Stimulated activated naive CD4-positive, alpha-beta T cell treated with Interleukin-2 at 50 U/mL for 16 hours (primary cell): ENCODE measurements at places on chromosomes 12 and 14.

DNA sequence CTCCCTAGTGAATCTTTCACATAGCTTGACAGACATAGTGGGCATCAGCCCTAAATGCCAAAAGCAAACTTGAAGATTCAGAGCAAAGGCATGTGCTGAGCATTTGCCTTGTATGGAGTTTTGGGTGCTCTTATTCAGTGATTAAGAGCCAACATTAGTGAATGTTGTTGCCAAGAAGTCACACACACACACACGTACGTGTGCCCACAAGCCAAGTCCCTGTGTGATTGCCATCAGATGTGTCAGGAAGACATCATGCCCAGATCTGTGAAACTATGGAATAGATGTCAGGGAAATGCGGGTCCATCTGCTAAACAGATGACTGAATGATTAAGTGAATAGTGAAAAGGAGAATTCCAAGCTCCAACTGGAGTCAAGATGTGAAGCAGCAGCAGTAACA is 149.0 kb downstream of the AKAP6 start:
- DNase-seq: no peak

DNA sequence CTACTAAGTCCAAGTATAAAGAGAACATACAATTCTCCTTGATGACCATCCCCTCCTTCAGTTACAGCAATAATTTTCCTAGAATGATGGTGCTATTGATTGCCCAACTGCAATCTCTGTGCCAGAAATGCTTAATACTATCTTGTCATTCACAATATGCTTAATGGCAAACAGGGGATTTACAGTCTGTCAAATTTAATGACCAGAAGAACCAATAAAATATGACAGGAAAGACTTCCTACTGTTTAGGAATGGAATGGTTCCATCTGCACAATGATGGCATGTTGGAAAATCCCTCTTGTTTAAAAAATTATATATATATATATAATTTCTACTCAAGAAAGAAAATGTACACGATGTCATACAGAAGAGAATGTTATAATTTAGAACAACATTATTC is 623.2 kb downstream of the CCER1 start:
- DNase-seq: no peak

- DNase-seq: no peak
Measured at GRCh38 chr14:66315548-66315947, 170.6 kb upstream of the CCDC196 start.

GRCh38 chr12:42643881-42644579 is 54.5 kb upstream of the PRICKLE1 start:
- no peak for DNase-seq

DNA sequence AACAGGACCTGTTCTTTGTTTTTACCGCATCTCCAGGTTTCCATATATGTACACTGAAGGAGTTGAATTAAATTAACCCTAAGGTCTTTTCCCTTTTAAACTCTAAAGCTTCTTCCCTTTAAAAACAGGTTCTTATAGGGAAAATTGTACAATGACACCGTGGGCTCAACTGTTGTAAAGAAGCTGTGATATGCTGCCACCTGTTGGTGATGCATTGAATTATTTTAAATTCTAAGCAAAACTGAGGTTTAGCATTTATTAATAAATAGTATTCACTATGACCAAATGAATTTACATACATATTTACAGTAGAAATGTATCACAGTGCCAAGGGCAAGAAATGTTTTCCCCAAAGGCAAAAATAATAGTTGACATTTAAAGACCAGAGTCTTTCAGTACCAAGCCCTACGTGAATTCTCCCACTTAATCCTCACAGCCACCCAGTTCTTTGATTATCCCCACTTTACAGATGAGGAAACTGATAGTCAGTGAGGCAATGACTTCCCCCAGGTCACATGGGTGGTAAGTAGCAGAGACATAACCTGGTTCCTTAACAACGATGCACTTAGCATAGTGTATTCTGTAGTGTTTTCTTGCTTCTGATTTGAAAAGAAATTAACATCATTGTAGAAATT is 35.7 kb upstream of the TMEM263 start:
- DNase-seq: no peak

GRCh38 chr12:22477894-22478287 is 66.5 kb downstream of the C2CD5 start:
- DNase-seq: no peak

DNA sequence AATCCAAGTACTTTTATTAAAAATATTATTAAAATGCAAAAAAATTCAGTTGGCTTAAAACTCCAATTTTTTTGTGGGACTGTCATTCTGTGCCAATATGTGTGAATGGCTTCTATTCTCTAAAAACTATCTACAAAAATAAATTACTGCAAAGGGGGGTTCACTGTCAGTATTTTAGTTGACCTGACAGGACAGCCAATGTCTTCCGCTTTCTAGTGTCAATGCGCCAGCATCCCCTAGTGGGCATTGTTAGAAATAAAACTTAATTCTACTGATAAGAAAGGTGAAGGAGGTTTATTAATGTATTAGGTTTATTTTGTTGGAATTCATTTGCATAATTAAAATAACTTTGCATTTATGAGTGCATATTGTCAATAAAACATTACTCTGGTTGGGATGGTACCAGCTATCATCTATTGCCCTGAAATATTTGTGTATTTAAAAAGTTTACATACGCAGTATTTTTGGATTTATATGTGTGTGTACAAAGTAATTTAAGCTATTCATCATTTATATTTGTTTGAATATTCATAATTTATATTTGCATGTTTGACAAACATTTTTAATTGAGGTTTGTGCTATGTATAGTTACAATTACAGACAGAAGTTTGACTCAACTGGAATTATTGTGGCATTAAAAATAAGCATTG is 527.2 kb downstream of the FLRT2 start:
- no peak for DNase-seq

GRCh38 chr14:23930742-23931141 is 22.8 kb upstream of the DHRS4 start:
- DNase-seq: no peak

- no peak for DNase-seq
Measured at GRCh38 chr14:88851587-88851986, 27.1 kb downstream of the TTC8 start.

DNA sequence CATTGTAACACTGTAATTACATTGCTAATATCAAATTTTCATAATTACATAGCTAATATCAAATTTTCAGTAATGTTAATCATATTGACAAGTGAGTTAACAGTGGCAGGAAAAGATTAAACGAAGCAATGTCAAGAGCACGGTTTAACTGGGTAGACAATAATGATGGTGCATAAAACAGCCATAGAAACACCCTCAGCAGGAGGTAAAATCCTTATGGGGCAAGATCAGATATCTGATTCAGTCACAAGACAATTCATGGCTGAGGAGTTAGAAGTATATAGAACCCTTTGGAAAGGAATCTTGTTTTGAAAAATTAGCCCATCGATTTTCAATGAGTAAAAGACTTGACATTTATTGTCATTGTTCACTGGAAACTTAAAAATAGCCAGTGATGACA is 190.6 kb downstream of the SLC2A13 start:
- no peak for DNase-seq

DNA sequence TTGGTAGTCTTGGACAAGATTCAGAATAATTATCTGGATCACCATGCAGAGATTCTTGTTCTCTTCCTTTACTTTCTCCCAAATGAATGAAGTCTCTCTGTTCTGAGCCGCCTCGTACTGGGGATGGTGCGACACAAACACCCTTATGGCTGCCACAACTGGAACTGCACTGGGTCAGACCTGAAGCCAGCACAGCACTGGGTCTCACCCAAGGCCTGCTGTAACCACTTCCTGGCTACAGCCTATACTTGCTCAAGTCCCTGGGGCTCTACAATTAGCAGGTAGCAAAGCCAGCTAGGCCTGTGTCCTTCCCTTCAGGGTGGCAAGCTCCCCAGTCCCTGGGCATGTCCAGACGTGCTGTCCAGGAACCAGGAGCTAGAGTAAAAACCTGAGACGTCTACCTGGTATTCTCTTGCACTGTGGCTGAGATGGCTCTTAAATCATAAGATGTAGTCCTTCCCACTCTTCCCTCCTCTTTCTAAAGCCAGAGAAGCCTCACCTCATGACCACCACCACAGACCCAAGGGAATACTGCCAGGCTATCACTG is 27.6 kb downstream of the IFNG start:
- no peak for DNase-seq

DNA sequence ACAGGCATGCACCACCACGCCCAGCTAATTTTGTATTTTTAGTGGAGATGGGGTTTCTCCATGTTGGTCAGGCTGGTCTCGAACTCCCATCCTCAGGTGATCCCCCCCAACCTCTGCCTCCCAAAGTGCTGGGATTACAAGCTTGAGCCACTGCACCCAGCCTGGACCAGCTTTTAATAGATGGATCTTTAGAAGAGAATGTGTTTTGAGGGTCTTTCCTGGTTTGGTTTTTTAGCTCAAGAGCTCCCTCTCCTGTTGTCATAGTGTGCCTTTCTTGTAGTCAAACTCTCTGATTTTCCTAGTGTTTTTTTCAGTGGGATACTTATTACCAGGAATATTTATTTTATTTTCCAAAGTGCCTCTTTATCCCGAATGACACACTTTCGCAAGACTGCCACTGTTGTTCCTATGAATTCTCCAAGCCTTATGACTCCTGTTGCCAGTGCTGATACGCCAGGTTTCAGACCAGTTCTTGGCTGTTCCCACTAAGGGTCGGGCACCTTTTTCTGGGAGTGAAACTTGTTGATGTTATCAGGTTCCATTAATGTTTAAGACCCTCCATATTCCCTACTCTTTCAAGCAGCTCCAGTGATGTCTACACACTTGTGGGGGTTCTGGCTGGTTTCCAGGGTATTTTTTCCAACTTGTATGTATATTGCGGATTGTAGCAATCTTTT is 31.5 kb upstream of the LIMA1 start:
- no peak for DNase-seq

DNA sequence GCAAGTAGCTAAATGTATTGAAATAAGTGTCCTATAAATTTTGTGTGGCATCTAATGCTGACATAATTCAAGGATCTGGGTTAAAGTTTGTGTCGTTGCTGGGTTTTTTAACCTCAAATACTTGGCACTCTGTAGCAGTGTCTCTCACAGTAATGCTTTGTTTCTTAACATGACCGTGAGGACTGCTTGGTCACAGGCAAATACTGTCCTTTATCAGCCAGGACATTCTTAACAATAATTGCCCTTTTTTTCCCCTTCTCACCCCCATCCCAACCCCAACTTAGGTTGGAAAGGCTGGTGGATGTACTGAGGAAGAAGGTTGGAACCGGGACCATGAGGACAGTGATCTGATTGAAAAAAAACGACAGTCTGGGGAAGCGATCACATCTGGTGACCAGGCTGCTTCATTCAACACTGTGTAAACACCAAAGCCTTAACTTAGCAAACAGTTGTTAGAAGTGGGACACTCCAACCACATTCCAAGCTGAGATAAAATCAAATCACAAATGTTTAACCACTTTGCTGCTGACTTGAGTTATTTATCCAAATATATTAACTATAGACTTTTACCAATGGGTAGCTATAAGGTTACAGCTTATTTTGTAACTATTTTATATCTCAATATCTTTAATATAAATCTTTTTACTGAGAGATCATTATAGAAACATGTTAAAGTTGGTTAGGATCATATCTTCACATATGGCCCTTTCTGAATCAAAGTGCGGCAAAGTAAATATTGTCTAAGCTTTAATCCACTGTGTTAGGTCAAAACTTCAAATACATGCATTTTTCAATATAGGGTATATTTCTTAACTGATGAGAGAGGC is 48.2 kb downstream of the FOXA1 start:
- DNase-seq: no peak

DNA sequence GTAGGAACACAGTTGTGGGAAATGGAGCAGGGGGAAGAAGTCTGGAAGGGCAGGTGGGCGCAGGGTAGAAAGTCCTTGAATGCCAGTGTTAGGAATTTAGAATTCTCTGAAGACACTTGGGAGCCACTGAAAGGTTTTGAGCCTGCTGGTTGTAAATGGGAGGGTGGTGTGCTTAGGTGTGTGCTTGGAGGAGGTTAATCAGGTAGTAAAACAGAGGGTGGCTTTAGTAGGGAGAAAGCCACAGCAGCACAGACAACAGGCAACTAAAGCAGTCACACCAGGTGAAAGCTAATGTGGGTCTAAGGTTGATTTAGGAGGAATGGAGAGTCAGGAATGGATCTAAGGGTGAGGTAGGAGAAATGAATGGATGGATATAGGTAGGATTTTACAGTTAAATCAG is 385.0 kb downstream of the ZFP36L1 start:
- DNase-seq: no peak

DNA sequence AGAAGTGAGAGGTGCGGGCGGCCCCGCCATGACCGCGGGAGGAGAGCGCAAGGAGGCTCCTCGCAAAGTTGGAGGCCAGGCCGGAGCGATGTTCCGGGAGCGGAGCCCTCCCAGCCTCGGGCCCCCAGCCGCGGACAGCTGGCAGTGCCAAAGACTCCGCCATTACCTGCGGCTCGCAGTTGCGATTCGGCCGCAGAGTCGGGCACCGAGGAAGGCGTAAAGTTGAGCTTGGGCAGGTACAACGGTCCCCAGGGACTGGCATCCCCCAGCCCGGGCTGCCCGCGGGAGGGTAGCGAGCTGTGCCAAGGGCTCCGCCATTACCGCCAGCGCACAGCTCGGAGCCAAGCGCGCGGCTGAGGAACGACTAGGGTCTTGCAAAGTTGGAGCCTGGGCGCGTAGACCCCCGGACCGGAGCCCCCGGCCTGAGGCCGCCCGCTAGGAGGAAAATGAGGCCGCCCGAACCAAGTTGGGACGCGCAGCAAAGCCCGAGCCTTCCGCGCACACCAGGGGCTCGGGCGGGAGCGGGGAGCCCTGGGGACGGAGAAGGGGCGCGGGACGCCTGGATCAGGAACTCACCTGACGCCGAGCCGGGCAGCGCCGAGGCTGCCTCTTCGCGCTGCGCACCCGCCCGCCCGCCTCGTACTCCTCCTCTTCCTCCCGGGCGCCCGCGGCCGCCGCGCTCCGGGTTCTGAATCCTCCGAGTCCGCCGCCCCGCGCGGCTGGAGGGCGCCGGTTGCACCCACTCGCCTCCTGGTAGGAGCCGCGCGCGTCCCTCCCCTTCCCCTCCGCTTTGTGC is 677 bp downstream of the NOS1 start:
- DNase-seq: no peak

DNA sequence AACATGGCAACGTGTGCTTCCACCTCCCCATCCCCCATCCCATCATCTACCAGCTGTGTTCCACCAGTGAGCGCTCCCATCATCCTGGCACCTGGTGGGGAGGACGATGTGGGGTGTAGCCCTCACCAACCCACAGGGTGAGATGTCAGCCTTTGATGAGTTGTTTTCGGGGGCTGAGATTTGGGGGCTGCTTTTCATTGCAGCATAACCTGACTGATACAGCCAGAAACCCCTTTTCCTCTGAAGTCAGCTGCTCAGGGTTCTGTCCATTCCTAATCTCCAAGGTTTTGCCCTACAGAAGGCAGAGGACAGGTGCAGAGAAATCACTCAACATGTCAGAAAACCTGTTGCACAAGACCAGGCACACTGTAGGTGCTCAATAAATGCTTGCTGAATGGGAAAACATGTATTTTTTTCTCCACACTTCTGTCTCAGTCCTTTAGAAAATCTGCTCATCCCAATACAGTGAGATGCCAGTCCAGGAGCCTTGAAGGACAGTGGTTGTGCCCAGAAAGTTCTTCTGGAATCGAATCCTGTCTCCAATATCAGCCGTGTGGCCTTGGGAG is 239.8 kb downstream of the RBM19 start:
- DNase-seq: no peak
